ENCODE measurements at places on chromosomes 12 and 14.

GRCh38 chr14:32121536-32121935 is 44.4 kb downstream of the ARHGAP5 start:
- no peak for DNase-seq

- no peak for DNase-seq
Observed at GRCh38 chr14:75310295-75311111, 31.9 kb downstream of the FOS start.

GRCh38 chr14:39015360-39015961 is 87.6 kb downstream of the SEC23A start:
- no peak for DNase-seq

DNA sequence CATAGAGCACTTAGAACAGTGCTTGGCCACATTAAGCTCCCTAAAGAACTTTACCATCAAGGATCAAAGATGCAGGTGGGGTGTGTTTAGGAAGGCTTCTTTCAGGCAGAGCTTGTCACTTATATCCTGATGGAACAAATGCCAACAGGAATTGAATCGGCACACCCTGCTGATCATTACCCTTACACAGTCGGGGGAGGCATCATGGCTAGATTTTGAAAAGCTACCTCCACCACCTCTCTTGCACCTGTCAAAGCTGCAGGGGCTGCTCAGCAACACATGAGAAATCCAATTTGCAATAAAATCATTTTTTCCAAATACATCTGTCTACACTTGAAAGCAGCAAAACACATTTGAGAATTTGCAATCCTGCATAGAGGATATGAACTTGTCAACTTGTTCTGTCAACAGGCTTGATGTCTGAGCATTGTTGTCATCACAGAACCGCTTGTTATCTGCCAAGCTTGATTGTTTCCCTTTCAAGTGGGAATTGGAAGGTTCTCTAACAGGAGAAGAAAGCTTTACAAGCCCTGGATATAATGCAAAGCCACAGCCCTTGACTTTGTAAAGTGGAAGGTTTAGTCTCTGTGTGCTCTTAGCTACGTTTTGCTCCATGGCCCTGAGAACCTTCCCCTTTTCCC is 24.6 kb upstream of the TRIM9 start:
- DNase-seq, result no peak

- no peak for DNase-seq
Observed at GRCh38 chr14:98382662-98383061, 889.3 kb downstream of the BCL11B start.

- DNase-seq, result no peak
Observed at GRCh38 chr12:29164477-29165393, 15.7 kb downstream of the FAR2 start.

DNA sequence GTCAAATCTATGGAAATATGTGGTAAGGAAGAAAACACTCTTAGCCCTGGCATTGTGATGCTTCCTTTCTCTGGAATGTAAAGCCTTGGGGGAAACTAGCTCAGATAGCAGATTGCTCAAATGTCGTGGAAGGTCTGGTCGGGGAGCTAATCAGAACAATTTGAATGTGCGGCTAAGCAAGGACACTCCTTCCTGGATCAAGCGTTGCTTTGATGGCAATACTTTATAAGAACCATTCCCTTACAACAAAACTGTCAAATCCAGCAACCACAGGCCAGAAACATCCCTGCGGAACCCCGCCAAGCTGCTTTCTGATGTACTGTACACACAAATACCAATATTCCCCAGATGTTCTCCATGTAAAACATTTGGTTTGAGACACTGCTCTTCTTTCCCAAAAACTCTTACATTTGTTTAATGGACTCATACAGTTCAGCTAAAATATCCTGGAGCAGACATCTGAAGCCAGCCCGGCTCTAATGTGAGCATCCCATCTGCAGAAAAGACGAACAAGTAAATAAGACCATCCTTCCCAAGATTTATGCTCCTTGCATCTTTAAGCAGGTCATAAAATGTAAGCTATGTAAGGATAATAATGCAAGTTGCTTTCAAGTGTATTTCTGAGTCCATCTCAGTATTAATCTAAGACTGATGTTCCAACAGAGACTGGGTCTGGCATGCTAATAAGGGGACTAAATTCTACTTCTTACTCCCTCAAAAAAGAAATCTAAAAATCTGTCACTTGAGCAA is 20.2 kb downstream of the NUAK1 start:
- DNase-seq, result no peak

GRCh38 chr12:67910360-67911274 is 78.6 kb upstream of the IFNG-AS1 start:
- DNase-seq, result no peak

DNA sequence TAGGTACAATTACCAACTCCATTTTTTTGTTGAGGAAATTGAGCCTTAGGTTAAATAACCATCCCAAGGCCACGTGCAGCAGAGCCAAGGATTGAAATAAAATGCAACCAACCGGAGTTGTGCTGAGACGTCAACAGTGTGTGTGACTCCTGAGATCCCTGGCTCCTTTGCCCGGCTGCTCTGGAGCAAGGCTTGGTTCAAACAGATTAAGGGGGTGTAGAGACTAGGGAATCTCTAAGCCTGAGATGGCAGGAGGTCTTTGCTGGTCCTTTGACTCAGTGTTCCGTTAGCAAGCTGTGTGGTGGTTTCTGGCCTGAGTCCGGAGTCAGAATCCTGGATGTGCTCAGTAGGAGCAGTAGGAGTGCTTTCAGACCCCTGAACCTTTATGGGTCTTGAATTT is 1.4 kb upstream of the SLC8A3 start:
- DNase-seq, result no peak

DNA sequence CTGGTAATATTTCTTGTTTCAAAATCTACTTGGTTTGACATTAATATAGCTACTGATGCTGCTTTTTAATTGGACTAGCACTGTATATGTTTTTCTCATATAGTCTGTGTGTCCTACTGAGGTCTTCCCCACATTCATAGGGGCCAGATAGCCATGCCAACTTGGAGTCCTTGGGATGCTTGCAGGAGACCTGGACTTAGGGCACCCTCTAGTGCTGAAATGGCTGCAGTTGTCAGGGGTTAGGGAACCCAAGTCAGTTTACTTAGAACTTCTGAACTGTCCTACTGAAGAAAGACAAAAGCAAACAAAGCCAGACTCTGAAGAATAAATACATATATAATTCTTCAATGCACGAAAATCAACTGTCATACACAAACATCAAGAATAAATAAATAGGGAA is 279.9 kb upstream of the SYT1 start:
- no peak for DNase-seq

DNA sequence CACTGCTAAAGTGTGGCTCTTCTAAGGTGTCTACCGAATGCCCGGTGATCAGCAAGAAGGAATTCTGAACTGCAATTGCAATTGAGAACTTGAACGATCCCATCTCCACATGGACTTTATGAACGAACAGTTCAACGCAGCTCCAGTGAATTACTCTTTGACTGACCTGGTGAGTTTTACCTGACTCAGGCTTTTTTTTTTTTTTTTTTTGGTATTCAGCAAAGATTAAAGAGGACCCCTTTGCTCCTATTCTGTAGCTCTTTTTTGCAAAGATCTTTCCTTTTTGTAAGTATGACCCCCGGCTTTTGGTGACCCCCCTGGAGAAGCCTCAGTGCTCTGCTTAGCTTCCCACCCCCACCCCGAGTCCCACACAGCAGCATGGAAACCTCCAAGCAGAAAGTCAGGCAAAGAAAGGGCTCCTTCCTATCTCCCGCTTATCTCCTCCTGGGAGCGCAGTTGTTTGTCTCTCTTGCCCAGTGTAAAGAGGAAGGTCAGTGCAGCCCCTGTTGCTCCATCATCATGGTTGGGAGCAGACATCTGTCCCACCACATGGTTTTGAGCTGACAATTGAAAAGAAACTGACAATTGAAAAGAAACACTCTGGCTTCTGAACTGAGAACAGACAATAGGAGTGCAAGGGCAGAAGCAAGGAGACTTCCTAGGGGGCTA is 72.1 kb upstream of the DIO3 start:
- no peak for DNase-seq

- DNase-seq, result peak; percentile 42
Observed at GRCh38 chr14:71855399-71856036, 76.7 kb upstream of the RGS6 start.

DNA sequence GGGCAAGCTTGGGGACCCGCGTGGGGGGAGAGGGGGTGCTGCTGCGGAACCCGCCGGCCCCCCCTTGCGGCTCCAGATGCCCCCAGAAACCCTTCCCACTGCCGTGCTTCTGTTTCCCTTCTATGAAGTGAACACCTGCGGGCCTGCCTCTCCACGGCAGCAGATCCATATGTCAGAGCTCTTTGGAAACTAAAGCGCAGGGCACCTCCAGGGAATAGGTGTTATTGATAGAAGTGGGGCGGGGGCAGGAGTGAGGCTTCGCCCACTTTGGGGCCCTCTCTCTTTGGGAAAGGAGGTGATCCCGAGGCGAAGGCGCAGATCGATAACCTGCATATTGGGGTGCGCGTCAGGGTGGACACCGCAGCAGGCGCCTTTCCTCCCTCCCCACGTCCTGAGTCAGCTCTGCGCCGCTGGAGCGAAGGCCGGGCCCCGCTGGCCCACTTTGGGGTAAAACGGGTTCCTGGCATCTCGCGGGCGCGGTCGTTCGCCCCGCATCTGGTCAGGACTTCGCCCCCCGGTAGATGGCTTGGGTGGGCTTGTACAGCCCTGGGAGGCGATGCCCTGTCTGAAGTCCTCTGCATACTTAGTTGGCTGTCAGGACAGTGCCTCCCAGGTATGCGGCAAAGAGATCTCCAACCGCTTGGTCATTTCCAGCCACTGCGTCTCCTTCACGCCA is 524 bp downstream of the KMT5A start:
- DNase-seq, result peak; percentile 18

GRCh38 chr12:98060411-98060810 is 455.0 kb upstream of the TMPO start:
- DNase-seq, result no peak

- peak; percentile 71 for DNase-seq
Observed at GRCh38 chr14:53190938-53191337, 37.8 kb upstream of the DDHD1 start.

- no peak for DNase-seq
Observed at GRCh38 chr12:64666054-64666914, 56.0 kb downstream of the RASSF3 start.

GRCh38 chr14:32820181-32820580 is 118.5 kb upstream of the NPAS3 start:
- DNase-seq, result no peak

DNA sequence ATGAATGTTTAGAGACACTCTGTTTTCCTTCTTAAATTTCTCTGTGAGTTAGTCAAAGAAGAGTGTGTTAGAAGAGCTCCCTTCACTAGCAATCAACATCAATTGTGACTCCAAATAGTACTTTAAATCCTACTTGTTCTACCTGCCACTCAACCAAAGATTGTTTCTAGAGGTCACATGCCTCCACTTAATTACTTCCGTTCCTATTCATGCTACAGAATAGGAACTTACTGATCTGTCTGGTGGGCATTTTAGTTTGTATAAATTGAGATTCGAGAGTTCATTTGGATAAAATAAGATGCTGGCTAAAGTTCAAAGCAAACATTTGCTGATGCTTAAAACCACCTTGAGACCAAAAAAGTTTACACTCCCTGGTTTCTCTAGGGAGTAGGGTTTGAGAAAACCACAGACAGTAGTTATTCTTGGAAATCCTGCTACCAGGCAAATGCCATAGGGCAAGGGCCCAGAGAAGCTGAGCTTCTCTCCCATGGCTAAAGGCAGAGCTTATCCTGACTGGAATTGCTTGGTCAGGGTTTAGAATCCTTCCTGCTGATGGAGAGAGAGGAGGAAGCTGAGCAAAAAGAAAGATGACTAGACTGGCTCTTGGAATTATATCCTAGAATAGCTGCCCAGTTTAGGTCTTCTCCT is 389.6 kb upstream of the ATP2B1 start:
- DNase-seq, result no peak

- no peak for DNase-seq
Observed at GRCh38 chr12:38601949-38602348, 285.4 kb downstream of the ALG10B start.

DNA sequence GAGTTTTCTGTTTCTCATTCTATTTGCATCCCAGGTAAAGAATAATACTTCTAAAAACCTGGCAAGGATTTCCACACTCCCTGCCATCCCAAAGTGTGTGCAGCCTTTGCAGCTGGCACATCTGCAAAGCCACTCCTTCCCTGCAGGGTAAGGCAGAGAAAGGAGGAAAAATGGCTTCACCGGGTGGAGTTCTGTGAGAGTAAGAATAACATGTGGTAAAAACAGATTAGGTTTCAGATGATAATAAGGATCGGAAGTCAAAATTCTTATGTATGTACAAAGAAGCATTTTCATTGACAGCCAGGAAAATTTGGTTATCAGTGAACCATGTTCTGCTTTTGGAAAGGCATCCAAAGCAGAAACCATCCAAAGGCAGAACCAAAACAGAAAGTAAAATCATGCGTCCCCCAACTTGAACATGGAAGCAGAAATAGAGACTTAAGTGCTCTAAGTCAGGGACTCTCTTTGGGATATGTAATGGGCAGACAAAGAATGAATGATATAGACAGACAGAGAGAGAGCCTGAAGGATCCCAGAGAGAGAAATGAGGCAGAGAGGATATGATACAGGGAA is 192.6 kb upstream of the CCDC196 start:
- DNase-seq, result no peak

- no peak for DNase-seq
Observed at GRCh38 chr12:3200032-3200617, 122.9 kb downstream of the TSPAN9 start.

GRCh38 chr14:101817501-101818001 is 56.0 kb downstream of the PPP2R5C start:
- DNase-seq, result peak; percentile 44

GRCh38 chr12:127723251-127723650 is 543.7 kb upstream of the TMEM132C start:
- no peak for DNase-seq

DNA sequence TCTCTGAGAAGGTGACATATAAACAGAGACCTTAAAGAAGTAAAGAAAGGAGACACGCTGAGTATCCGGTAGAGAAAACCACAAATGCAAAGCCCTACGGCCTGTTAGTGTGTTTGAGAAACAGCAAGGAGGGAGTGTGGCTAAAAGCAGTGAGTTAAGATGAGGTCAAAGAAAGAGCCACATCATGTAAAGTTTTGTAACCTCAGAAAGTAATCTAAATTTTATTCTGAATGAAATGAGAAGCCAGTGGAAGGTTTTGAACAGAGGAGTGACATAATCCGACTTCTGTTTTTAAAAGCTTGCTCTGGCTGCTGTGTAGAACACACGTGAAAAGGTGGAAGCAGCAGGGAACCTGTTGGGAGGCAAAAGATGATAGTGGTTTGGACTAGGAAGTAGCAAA is 32.6 kb downstream of the PPP2R5E start:
- no peak for DNase-seq

Measured in activated naive CD4-positive, alpha-beta T cell treated with anti-CD3 and anti-CD28 coated beads, Interleukin-2, amount 50 U/mL, for 16 hours (primary cell).